ENCODE measurements at places on chromosomes 6 and 20.

GRCh38 chr6:159097256-159097655 lies 52.5 kb upstream of the TAGAP start:
- no peak for DNase-seq

DNA sequence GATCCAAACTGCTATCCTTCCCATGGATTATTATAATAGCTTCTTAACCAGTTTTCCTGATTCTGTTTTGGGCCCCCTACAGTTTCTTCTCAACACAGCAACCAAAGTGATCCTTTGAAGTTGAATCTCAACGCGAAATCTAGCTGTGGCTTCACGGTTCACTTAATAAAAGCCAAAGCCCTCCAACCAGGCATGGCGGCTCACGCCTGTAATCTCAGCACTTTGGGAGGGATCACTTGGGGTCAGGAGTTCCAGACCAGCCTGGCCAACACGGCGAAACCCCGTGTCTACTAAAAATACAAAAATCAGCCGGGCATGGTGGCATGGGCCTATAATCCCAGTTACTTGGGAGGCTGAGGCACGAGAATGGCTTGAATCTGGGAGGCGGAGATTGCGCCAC lies 3.3 kb downstream of the RMND1 start:
- no peak for DNase-seq

GRCh38 chr6:73898599-73898998 lies 202.6 kb downstream of the CD109 start:
- no peak for DNase-seq

DNA sequence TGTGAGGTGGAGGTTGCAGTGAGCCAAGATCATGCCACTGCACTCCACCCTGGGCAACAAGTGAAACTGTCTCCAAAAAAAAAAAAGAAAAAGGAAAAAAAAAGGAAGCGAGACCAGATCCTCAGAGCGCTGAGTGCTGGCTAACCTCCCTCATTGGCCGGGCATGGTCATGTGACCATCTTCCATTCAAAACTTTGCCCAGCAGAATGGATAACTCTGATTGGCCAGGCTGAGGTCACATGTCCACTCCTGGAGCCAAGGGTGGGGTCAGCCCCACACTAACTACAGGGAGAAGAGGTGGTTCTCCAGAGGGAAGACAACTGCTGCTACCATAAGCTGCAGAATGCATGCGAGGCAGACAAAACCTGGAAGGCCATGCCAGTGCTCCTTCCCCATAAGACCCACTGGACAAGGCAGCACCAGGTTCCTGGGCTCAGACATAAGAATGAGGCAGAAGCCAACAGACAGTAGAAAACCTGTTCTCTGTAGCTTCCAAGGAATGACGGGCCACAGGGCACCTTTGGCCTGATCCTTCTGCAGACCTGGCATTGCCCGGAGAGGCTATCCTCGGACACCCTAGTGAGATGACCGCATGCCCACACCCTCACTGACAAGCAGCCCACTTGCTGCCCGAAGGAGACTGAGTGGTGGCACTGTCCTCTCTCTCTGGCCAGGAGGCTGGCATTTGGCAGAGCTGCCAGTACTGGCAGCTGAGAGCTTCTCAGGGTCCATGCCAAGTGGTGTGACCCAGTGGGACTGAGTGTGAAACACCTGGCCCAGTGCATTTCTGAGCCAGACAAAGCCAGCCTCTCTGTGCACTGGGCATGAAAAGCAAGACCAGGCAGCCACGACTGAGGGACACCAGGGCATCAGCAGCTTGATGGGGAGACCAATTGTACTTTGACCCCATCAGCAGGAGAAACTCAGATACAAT lies 311.9 kb upstream of the SULF2 start:
- no peak for DNase-seq

DNA sequence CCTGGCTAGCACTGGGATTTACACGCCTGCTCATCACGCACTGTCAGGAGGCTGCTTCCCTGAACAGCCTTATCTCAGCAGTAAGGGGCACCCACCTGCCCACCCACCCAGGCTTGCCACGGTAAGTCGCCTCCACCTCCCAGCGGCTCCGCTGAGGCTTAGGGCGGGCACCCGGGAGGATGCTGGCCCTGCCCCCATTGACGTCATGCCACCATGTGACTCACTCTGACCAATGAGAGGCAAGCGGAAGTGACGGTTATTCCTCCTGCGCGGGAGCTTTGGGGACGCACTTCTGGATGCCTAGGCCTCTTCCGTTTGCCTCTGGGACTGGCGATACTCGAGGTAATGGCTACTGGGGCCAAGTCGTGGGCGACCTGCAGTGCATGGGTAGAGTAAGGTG lies 256.8 kb downstream of the QKI start:
- DNase-seq, result no peak

GRCh38 chr6:31723245-31723979 lies at the start of gene MPIG6B:
Gene MPIG6B, plus strand, starts transcription at chr6:31723373. Its CDS starts 11 bp downstream, at chr6:31723384.
- DNase-seq, result no peak

- no peak for DNase-seq
These were observed 735 bp upstream of the MOG start for GRCh38 chr6:29656157-29656556.

GRCh38 chr6:111592726-111593511 lies 12.8 kb downstream of the TRAF3IP2 start:
- DNase-seq, result no peak

GRCh38 chr20:58048096-58048702 lies 180.3 kb downstream of the ANKRD60 start:
- no peak for DNase-seq

DNA sequence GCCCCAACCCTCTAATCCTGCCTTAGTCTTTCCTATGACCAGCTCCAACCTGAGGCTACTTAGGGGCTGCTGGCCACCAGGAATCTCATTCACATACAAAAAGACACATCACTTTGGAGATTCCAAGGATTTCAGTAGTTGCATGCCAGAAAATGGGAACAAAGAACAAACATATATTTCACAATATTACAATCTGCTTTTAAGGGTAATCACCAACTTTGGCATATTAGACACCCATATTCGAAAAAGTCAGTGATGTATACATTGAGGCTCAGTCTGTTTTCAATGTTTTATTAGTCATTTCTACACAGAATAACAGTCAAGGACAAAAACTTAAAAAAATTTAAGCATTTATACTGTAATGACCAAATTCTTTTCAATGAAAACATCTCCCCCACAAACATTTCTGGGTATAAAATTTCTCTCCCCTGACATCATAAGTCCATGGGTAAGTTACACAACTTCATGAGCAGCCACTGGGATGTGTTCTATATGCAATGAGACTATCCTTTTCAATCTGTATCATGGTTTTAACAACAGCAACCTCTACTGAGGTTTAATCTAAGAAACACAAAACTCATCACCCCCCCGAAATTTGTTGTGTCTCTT lies 103.5 kb downstream of the MAP7 start:
- DNase-seq, result no peak

DNA sequence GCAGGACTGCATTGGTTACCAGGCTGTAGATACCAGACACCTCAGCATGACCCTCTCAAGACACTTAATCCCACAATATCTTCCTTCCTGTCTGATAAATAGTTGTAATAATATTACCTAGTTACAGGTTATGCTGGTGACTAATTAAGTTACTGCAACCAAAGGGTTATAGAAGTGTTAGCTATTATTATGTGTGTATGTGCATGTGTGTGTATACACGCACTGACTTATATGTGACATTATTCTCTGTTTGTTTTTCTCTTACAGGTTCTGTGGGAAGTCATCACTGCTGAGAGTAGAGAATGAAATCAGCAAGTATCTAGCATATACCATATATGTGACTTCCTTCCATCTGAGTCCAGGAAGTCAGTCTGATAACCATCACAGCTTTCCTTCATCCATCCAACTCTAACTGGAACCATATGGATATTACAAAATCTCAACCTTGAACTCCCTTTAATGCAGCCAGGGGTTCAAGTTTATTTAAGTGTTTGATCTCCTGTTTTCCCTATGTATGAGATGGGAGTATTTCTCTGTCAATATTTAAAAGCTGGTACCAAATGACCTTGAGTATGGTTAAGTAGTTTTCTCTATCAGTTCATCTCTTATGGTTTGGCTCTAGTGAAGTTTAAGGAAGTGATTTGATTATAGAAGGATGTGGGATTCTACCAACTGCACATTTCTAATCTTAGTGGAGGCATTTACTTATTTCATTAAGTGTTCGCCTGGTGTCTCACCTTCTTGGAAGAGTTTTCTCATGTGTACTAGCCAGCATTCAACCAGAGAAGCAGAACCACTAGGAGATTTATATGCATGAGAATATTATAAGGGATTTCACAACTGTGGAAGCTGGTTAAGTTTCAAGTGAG lies 313.2 kb downstream of the HIVEP2 start:
- DNase-seq, result no peak

- DNase-seq, result no peak
These were observed 153.0 kb downstream of the REV3L start for GRCh38 chr6:111329882-111330633.

DNA sequence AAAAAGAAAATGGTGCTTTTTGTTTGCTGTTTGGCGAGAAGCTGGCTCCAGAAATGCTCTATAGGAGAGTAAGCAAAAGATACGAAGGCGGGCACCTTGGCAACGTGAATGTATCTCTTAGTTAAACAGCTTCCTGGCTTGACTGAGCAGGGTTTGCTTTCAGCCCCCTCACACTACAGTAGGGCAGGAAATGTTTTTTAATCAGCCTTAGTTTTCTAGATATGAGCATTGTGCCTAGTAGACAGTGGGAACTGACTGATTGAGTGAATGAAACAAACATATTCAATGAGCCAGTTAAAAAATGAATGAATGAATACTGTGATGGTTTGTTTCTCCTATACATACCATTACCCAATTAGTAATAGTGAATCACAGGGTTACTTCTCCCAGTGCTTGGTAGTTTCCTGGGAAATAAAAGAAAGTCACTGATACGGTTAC lies 19.9 kb downstream of the CAP2 start:
- no peak for DNase-seq

DNA sequence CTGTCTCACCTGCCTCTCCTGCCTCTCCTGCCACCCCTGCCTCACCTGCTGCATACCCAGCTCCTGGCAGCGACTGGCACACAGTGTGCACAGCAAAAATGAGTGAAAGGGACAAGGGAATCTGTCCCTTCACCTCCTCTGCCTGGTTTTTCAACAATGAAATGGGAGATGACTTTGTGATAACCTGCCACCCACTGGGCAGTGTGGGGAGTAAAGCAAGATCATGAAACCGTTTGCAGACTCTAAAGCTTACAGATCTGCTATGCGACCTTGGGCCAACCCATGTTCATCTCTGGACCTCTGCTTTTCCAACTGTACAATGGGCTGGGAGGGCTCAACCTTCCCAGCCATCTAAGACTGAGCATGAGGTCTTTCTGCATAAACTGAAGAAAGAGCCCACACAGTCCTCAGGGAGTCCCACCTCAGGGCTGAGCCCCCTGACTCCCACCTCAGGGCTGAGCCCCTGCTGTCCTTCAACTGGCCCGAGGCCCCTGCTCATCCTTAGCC lies 81.1 kb downstream of the RIPOR3 start:
- DNase-seq, result no peak

DNA sequence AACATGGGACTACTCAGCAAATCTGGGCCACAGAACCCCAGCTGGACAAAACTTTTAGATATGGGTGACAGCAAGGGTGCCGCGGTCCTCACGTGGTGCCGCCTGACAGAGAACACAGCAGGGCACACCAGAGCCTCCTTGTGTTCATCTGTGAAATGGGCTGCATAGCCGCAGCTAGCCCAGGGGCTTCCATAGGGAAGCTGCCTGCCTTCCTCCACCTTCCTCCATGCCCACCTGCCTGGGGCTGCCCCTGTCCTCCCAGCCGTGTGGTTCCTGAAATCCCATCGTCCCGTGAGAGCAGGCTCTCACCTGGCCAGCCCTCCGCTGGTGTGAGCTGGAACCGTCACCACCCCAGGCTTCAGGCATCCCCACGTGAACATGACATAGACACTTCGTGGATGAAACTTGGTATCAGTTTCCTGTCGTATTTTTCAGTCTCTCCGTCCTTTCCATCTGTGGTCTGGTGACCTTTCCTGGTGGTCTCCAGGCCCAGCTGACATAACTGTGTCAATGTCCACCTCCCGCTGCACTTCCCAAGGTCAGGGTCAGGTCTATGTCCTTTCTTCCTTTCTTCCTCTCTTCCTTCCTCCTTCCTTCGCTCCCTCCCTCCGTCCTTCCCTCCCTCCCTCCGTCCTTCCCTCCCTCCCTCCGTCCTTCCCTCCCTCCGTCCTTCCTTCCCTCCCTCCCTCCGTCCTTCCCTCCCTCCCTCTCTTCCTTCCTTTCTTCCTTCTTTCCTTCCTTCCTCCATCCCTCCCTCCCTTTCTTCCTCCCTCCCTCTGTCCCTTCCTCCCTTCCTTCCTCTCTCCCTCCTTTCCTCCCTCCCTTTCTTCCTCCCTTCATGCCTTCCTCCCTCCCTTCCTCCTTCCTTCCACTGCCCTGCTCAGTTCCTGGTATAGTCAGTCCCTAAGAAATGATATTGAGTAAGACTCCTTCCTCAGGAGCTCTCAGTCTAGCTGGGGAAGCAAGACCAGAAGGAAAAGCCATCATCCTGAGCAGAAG lies 78.8 kb downstream of the GRM4 start:
- DNase-seq, result no peak

DNA sequence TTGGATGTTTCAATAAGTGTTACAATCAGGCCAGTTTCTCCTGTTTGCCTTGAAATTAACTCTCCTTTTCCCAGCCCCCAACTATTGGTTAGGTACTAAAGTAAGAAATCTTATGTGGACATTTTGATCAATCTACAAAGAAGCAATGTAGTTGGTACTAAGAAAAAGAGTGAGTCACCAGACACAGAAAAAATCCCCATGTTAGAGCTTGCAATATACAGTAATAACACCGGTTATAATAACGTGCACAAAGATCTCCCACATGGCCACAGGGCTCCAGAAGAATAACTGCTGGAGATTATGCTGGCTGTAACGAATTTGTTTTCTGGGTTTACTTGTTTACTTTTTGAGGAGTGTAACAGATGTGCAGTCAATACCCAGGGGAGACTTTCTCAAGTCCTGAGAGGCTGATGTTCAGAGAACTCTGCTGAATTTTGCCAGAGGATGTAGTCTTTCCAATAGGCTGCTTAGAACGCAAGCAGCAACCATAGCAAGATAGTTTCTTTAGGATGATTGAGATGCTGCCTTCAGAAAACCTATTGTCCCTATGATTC lies 166.2 kb upstream of the SPACA1 start:
- DNase-seq, result no peak

DNA sequence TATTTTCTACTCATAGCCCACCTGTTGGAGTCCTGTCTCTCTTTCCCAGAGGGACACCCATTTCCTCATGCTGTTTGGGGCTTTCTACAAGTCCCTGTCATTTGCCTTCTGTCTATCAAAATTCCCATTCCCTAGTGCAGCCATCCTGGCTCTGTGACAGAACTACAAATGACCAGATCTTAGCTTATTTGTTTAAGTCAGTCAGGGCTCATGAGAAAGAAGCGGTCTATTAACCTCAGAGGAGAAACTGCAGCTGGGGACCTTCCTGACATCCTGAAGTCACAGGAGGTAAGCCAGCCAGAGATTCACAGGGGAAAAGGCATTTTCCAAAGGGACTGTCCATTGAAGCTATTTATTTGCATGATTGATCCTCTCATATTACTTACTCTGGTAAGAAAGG lies 1.7 kb upstream of the COL9A1 start:
- DNase-seq, result no peak

Measured in pulmonary artery endothelial cell (primary cell).